ENCODE measurements at places on chromosomes 16 and 17.
A peak's percentile ranks its signal among the peaks of the same experiment; 100 is the strongest.

- DNase-seq, result peak; percentile 77
Observed at GRCh38 chr16:17211797-17212196, 259.0 kb downstream of the XYLT1 start.

- no peak for DNase-seq
Observed at GRCh38 chr16:57755061-57755684, 19.6 kb downstream of the KATNB1 start.

DNA sequence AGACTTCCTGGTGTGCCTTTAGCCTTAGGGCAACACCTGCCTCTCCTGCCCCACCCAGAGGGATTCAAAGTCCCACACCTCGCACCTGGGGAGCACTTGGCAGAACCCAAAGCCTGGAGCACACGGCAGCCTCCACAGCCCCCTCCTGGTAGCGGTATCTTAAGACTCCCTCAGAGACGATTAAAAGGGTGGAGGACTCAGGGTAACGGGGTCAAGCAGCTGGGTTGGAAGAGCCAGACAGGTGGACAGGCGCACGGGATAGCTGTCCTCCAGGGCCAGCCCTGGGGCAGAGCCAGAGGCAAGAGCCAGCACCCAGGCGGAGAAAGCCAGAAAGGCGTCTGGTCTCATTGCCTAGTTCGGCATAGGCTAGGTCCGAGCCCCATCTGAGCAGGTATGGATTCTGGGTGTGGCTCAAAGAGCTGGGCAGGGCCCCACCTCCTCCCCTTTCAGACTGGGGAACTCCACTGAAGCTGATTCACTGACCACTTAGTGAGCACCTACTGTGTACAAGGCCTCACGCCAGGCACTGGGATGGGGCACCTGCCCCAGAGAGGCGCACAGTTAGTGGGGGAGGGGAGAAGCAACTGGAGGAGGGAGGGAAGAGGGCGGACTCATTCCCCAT lies 55.0 kb upstream of the MEAK7 start:
- DNase-seq, result no peak

DNA sequence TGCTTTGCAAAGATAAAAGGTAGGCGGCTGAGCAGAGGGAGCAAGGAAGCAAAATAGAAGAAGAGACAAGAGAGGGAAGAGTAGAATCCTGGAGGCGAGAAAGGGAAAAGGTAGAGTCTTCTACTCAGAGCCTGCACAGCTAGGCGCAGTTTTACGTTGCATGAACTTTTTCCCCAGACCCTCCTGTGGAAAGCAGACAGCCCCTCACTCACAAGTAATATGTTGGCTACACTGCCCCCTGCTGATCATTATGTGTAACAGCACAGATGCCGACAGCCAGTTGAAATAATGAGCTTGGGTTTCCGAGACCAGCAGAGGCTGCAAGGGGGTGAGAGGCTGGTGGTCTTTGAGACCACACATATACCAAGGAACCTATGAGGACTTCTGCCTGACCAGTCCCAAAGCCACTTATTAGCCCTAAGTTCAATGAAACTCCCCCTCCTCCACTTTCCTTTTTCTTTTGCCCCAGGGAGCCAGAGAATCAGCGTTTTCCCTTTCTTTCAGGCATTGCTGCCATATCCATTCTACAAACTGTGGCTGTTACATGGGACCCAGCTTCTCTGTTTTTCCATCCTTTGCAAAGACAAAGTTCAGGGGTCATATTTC lies 22.5 kb upstream of the CMTR2 start:
- peak; percentile 65 for DNase-seq

- no peak for DNase-seq
Observed at GRCh38 chr17:79111097-79111496, 36.5 kb downstream of the ENGASE start.

DNA sequence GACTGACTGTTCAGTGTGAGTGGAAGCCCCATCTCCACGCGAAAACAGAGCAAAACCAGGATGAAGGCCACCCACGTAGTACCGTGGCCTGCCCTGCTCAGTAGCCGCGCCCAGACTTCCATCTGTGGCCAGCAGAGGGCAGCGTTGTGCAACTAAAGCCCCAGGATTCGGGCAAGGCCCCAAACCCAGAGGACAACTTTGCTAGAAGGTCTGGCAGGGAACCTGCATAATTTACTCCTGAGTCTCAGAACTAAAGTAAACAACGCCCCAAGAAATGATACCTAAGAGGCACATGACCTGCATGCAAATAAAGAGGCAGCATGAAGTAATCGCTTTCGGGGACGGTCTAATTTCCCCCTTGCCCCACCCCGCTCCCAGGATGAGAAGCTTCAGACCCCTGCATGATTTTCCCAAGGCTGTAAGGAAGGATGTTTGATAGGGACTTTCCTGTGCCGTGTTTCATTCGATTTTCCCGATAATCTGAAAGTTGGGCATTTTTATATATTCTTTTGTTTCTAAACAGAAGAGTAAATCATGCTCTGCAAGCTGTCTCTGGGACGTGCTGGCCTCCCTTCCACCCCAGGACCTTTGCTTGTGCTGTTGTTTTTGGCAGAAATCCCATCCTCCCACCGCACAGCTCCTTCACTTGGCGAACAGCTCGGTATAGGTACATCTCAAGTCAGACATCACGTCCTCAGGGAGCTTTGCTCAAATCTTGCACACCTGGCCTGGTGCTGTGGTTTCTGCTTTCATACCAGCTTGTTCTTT lies 18.6 kb downstream of the HSBP1 start:
- DNase-seq, result peak; percentile 78

DNA sequence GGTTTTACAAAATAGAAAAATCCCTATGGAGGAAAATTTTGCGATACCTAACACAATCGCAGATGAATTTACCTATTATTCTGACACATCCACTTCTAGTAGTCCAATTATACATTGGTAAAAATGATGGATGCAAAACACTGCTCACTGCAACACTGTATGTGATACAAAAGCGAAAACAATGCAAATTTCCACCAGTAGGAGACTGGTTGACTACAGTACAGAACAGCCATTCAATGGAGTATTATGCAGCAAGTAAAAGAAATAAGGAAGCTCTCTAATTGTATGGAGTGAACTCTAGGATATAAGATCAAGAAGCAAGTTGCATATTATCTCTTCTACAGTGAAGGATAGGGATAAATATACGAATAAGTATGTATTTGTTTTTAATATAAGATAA lies 48.5 kb downstream of the SETD6 start:
- DNase-seq, result peak; percentile 42

DNA sequence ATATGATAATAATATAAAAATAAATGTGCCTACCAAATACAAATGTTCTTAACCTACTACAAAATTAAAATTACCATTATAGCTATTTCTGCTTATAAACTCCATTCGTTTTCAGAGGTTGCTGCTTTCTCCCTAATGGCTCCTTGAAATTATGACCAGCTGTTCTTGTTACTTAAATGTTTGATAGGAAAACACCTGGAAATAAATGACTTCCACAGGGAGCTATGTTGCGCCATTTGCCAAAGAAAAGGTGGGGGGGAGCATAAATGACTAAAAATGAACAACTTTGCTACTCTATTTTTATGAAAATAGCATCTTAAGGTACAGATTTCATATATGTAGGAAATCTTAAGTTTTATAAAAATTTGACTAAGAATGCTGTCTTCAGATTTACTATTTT lies 157.5 kb upstream of the MON1B start:
- no peak for DNase-seq

GRCh38 chr16:57966986-57967385 lies 3.9 kb downstream of the CNGB1 start:
- DNase-seq, result no peak

DNA sequence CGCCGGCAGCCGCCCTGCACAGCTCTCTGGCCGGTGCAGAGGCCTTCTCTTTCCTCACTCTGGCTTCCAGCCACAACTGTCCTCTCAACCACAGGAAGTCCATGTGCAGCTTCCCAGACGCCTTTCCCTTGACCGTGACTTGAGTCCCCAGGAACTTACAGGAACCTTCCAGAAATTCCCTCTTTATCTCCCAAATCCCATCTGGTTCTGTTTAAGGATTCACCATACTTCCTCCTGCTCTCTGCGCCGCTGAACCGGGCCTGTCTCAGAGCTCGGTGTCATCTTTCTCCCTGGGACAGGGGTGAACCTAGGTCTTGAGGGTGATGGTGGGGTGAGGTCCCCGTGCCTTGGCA lies 65.2 kb upstream of the ZNF469 start:
- DNase-seq, result no peak

- no peak for DNase-seq
Observed at GRCh38 chr17:8681170-8681949, 50.8 kb upstream of the MYH10 start.

GRCh38 chr16:88405216-88406060 lies 22.7 kb downstream of the ZNF469 start:
- DNase-seq, result no peak

GRCh38 chr17:48488548-48489106 lies 42.2 kb downstream of the HOXB1 start:
- DNase-seq, result no peak

DNA sequence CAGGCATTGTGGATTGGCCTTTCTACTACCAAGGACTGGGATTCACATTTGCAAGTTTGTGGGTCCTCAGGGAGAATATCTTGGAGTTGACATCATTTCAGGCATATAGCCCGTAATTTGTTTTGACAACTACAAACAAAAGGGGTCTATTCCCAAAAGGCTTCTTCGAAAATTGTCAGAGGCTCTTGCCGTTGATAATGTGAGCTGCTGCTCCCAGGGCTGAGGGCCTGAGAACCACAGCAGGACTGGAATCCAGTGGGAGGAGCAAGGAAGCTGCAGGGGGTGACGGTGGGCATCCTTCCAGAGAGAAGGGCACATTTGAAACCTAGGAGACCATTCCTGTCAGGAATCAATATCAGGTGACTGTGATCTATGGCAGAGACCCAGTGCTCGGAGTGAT lies 761.6 kb upstream of the RBFOX1 start:
- no peak for DNase-seq

DNA sequence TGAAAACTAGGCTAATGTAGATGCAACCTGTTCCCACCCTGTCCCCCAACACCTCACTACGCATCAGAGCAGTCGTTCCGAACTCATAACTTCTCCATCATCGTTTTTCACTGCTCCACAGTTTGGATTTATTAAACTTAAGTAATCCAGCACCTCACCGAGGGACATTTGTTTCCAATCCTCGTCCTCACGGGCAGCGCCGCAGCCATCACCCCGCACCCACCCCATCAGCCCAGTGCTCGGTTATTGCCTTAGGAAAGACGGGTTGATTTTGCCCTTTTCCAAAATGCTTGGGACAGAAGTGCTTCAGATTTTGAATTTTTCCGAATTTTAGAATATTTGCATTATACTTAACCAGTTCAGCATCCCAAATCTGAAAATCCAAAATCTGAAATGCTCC lies 71.0 kb upstream of the DOC2B start:
- no peak for DNase-seq

DNA sequence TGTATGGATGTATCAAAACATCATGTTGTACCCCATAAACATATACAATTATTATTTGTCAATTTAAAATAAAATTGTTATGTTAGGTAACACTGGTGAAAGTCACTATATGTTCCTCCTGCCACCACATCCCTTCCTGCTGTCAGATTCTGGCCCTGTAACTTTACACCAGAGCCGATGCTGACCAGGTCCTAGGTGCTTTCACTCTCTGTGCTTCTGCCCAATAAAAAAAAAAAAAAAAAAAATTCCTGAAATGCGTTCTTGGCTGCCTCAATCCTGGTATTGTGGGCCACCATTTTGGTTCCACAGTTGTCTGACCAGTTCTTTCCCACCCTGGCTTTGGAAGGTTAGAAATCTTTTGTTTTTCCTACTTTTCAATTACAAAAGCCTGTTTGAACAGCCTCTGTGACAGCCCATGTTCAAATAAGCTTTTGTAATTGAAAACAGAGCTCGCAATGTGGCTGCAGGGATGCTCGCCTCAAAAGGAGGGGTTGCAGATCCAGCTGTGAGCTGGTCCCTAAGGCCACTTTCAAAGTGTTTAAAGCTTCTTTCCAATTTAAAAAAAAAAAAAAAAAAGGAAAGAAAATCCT lies 831.0 kb upstream of the EEF2KMT start:
- no peak for DNase-seq

Data from NAMALWA (cell line).